A172 (cell line): ENCODE measurements at places on chromosomes 13 and 19. TPM values are rescaled to one million over a fixed set of nuclear protein-coding genes. Genes with fewer than 3 reads are reported as not detected.

ZNF528 gene
- total RNA-seq: 0.43 and 8.6 TPM in 2 replicates

KRTDAP gene
- not detected in 2 replicates for total RNA-seq

- no peak for DNase-seq
Observed at GRCh38 chr13:24887759-24888158, 123.8 kb downstream of the RNF17 start.

- DNase-seq: peak; percentile 45
Observed at GRCh38 chr19:19568802-19569756, 31.0 kb downstream of the CILP2 start.

- no peak for DNase-seq
Observed at GRCh38 chr13:66821551-66821950, 408.6 kb downstream of the PCDH9 start.

GRCh38 chr19:32637480-32637879, 37.5 kb downstream of the ANKRD27 start:
- no peak for DNase-seq

GRCh38 chr13:69589531-69590235, 517.9 kb upstream of the ATXN8OS start:
- DNase-seq: no peak

DNA sequence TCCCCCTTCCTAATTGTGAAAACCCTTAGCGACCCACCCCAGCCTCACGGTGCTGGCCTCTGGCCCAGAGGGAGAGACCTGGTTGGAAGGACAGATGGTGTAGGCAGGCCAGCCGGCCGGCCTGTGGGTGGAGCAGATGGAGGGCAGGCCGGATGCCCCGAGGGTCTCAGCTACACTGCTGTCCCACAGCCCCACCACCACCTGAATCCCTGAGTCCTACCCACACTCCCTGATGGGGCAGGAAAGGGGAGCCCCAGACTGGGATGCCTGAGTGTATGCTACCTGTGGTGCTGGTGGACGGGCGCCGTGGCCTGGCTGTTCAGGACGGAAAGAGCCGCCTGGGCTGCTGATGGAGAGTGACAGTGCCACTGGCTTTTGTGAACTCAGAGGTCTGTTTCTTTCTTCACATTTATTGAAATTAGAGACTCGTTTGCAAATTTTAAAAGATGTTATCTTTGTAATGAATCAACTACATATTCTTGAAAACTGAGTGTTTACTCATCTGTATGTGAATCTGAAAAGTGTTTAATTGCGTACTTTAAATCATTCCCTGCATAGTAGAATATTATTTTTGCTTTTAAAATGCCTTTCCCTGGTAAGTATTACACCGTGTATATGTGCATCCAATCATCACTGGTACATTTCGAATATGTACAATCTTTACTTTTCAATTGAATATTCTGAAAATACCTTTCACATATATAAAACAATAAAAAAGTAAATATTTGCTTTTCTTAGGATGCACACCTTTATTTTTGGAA, 35.7 kb downstream of the TFDP1 start:
- no peak for DNase-seq

DNA sequence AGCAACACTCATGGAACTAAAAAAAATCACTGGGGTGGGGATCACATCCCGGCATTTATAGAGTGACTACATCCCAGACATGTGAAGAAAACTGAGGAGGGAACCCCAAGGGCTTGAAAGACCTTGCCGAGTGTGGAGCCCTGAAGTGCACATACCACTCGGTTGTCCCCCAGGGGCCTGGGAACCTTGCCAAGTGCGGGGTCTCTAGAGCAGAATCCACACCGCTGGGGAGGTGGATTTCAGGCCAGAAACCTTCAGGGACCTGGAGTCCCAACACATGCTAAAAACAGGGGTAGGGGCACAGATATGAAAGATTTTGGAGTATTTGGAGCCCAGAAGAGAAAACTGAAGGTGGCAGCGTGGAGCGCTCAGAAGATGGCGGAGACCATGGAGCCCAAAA, 35.2 kb downstream of the ERICH4 start:
- no peak for DNase-seq

DNA sequence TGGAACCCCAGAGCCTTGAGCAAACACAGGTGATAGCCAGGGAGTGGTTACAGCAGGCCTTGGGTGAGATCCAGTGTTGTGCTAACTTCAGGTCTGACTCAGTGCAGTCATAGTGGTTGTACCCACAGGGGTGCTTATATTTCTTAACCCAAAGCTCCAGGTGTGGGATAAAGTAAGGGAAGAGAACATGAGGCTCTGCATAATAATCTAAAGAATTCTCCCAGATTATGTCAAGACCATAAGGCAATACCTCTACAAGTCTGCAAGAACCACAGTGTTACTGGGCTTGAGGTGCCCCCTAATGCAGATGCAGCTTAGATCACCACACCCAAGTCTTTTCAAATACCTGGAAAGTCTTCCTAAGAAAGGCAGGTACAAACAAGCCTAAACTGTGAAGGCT, 485.4 kb downstream of the RFC3 start:
- DNase-seq: no peak

DNA sequence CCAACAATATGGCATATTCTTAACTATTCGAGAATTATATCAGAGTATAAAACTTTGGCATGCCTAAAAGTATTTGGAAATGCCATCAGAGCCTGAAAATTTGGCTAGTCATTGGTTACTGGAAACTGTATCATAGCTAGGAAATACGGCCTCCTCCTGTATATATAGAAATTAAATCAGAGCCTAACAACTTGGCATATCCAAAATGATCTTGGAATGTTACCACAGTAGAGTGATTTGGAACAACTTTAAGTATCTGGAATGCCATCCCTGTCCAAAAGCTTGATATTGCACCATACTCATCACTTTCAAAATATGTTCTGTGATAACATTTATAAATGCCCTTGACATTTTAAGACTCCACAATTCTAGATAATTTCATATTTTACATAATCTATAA, 335.8 kb downstream of the SLITRK1 start:
- no peak for DNase-seq
